ENCODE measurements at places on chromosomes 16 and 17. TPM values are rescaled to one million over a fixed set of nuclear protein-coding genes. Genes with fewer than 3 reads are reported as not detected.
A peak's percentile ranks its signal among the peaks of the same experiment; 100 is the strongest.

Gene SLC16A5
- total RNA-seq = not detected

GRCh38 chr16:78227855-78228254 is 128.4 kb downstream of the WWOX start:
- no peak for DNase-seq

DNA sequence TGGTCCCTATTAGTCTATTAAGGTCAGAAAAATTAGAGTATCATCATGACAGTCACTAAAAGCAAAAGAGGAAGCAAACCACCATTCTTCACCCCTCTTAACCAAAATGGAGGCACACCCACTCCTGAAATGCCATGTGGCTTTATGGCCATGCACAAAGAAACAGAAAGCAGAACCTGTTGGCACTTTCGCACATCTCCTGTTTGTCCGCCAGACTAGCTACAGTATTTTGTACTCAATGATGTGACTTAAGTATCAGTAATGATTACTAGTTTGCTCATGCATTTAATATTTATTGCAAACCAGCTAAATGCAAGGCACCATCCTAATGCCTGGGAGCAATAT is 70.2 kb upstream of the GNAO1 start:
- DNase-seq = no peak

Gene CDC42EP4
- 27.2 TPM for total RNA-seq

DNA sequence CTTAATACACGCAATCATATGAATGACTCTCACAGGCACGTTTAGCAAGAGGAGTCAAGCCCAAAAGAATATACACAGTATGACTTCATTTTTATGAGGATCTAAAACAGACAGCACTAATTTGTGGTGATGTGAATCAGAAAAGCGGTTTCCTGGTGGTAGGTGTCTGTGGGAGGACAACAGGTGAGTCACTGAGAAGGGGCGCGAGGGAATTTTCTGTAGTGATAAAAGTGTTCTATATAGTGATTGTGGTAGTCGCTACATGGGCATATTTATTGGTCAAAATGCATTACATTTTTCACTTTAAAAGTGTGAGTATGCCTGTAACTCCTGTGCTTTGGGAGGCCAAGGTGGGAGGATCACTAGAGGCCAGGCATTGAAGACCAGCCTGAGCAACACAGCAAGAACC is 7.6 kb upstream of the TNRC6A start:
- DNase-seq = peak; percentile 95

- no peak for DNase-seq
Measured at GRCh38 chr17:80844418-80844990, 147.1 kb upstream of the CHMP6 start.

Gene CACNG1
- total RNA-seq = 0.06 TPM

Gene SCNN1B
- not detected for total RNA-seq

Gene CPHXL2
- total RNA-seq = not detected

Gene KRT36
- total RNA-seq = not detected

DNA sequence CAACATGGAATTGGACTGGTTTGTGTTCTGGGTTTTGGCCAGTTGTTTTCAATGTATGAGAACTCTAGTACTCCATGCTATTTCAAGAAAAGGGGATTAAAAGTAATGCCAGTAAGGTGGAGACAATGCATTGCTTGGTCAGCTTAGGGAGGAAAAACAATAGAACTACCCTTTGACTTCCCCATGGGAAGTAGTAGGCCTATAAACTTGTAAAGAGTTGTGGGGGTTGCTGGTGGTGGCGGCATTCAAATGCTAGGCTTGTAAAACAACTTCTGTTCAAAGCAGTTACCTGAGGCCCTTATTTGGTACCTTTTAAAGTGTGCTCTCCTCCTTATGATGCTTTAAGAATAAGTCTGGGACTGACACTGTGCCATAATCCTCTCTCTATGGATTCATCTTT is 9.4 kb downstream of the MAP3K3 start:
- no peak for DNase-seq

- DNase-seq = no peak
Measured at GRCh38 chr17:39664581-39665561, at the start of gene TCAP. TCAP (plus strand) TSS chr17:39665349; CDS start chr17:39665360, 11 bp downstream.

DNA sequence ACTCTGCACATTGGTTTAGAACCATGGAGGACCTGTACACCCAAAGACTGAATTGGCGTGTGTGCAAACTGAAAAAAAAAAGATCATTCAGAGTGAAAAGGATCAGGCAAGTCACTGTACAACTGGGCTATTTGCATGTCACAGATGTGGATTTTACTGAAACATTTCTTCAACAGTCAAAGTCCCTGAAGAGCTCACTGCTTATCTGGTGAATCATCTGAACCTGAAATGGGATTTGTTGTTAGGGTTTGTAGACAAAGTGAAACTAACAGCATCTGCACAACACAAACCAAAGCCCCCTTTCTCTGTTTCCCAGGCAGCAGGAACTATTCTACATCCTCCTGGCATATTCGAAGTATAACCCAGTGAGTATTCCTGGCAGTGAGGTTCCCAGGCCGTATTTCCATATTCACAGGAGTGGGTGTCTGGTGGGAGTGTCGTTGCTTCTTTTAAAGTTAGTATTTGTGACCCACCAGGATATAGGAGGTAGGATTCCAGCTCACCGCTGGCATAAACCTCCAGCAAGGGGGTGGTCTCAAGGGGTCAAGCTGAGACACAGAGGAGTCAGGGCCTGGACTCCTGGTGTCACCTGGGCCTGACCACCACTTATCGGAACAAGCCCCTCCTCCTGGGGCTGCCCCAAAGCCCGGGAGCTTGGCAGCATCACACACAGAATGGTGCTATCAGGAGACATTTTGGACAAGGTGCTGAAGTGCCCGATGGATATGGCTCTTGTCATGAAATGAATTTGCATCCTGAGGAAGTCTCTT is 80.9 kb downstream of the GOSR1 start:
- peak; percentile 15 for DNase-seq

Gene C16orf89
- total RNA-seq = 0.13 TPM

DNA sequence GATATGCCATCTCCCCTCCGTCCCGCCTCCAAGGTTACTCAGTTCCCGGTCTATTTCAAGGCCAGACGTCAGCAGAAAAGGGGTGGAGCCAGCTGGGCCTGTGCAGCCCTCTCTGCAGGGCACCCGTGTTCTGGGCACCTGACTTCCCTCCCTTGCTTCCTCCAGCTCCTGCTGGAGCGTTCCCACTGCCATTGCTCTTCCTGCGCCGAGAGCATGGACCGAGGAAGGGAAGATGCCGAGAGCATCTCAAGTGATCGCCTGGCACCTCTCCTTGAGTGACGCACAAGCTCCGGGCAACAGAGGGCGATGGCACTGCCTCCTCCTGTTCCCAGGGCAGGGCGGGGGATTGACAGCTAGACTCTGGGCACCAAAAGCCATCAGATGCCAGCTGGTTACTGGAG is 29.4 kb upstream of the NAT9 start:
- no peak for DNase-seq

- peak; percentile 11 for DNase-seq
Measured at GRCh38 chr17:5585836-5586521, 1.7 kb upstream of the NLRP1 start.

DNA sequence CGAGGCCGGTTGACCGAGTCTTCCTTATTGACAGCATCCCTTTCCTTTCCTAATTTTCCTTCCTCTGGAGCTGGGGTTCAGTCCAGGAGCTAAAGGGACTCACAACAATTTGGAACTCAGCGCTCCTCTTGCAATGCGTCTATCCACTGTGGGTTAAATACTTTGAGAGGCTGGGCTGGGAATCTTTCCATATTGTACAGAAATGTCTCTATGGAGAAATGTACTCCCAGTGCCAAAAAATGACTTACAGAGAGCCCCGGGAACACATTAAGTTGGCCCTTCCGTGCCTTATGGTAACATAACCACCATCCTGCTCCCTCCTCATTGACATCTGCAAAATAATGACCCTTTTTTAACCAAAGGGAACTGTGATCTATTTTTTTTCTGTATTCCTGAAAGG is 192.8 kb downstream of the FTO start:
- no peak for DNase-seq

- no peak for DNase-seq
Measured at GRCh38 chr16:85448557-85449190, 164.4 kb upstream of the GSE1 start.

DNA sequence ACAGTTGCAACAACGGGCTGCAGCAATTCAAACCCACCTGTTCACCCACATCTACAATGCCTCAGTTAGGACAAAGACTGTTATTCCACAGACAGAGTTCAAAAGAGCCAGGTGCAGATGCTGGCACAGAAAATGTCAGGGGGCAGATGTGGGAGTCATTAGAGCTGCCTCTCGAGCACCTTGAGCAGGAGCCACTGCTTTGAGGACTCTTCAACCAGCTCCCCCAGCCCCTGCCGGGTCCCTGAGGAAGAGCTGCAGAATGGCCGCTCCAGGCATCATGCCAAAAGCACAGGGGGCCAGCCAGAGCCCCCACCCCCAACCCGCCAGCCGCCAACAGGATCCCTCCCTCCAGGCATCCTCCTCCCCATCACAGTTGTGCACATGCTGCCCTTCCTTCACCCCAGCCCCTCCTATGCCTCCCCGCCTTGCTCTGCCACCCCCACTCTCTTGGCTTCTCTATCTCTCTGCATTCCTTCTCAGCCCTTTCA is 20.8 kb downstream of the C17orf67 start:
- DNase-seq = no peak

DNA sequence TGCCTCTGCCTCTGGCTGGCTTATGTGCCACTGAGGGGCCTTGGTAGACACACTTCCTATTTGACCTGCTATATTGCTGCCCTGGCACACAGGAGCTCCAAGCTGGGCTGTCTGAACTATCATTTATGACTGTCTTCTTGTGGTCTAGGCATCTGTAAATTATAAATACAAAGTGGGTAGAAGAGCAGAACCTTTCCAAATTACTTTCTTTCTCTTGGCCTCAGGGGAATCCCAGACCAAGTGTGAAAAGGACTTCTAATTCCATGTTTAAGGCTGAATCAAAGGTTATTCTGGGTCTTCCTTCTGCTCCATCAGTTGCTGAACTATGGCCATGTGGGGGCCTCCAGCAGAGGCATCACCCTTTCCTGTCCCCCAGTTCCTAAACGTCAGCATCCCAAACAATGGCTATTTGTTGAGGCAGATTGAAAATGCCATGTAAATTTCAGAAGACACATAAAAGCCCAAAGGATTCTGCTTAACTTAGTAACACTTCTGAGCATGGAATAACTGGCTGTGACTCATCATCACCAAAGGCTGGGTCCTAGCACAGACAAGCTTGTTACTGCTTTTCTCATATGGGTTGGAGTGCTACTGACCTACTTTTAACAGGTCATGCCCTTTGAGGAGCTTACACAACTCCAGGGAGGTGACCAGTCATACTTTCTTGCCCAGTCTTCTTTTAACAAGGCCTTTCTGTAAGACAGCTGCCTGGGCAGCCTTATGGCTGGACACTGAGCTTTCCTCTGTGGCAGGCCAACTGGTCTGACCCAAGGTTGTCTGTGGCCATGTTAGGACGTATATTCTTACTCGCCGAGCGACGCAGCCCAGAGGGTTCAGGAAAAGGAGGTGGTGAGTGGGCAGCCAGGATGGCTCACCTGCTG is 154.8 kb downstream of the VPS53 start:
- DNase-seq = peak; percentile 81

DNA sequence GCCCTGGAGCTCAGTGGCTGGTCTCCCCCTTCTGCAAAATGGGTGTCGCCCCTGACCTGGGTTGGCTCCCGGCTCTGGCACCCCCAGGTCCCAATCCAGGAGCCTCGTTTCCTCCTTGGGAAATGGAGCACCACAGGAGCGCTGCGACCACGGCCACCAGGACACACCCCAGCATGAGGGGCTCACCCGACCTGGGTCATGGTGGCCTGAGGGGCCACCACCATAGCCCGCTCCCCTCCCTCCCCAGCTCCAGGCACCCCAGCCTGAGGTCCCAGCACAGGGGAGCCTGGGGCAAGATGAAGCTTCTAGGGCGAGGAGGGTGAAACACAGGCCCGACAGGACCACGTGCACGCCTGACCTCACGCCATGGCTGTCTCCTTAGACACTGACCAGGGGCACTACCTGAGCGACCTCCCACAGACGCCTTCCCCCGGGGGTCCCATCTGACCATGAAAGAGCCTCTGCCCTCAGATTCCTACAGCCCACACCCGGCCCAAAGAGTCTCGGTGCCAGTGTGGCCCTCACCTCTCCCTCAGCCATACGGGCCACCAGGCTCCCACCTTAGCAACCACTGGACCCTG is 11.8 kb downstream of the BCAR1 start:
- DNase-seq = no peak

- DNase-seq = no peak
Measured at GRCh38 chr16:77430360-77430759, 4.5 kb downstream of the ADAMTS18 start.

DNA sequence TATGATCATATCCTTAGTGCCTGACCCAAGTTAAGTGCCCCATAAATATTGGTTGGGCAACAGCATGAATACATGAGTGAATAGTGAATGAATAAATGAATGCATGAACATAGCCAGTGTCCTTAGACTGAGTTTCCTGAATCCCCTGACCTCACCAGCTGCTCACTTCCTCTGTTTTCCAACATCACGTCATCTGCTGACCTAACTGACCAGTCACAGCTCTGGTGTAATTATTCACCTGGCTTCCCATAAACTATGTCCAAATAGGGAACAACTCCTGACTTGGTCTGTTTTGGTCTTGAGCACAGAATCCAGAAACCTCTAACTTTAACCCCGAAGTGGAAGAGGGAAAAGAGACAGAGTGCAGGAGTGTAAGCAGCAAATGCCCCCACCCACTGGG is 83.4 kb downstream of the ASIC2 start:
- DNase-seq = no peak

DNA sequence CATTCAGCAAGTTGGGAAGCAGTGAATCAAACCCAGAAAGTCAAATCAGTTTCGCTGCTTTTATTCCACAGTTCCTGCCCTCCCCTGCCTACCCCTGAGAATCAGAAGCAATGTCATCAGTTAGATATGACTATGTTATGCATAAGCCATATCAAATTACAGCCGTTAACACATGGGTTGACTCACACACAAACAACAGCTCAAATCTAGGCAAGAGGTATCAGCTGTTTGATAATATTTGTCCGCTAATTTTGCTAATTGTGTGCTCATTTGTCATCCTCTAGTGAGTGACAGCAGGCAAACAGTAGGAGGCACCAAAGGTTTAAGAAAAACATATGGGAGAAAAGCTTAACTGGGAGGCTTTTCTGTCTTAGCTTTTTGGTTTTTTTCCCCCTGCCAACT is 327.4 kb upstream of the CCL2 start:
- DNase-seq = peak; percentile 48

DNA sequence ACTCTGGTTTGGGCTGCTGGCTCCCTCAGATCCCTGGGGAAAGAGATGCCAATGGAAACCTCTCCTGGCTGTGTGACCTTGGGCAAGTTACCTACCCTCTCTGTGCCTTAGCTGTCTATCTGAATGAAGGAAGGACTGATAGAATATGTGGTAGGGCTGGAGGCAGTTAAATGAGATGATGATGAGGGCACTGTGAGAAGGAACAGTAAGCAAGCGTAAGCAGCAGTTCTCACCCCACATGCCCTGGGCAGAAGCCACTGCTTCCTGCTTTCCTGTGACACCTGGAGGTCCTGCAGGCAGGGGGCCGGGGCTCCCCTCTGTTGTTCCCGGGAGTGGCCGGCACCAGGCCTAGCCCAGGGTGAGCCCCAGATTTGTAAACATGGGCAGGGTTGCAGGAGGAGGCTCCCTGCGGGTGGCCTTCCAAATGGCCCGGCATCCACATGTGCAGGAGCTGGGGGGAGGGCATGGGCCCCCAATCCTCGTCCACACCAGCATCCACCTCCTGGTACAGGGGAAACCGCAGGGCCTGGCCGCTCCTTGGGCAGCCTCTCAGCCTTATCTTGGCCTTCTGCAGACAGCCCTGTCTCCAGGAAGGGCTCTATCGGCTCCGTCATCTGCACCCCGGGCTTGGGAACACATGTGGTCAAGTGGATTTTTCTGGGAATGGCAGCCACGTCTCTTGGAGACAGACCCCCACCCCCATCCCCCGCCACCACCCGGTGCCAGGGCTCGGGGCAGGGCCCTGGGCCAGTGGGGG is 235.6 kb upstream of the GSE1 start:
- DNase-seq = no peak

Gene CASKIN1
- total RNA-seq = 1.2 TPM

Gene LCAT
- total RNA-seq = 3.5 TPM

Measured in HT1080 (cell line).